ENCODE measurements at places on chromosomes 4 and X.
A peak's percentile ranks its signal among the peaks of the same experiment; 100 is the strongest.

DNA sequence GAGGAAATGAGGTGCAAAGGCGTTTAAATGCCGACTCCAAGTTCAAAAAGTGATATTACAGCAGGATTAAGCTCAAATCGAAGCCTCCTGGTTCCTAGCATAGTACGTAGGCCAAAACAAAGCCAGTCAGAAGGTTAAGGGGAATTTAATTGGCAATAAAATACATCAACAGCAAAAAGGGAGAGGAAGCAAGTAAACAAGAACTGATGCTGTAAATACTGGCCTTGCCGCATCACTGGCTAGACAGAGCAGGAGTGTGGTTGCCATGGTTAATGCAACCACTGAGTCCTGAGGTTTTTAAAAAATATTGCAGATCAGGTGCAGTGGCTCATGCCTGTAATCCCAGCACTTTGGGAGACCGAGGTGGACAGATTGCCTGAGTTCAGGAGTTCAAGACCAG is 63.2 kb upstream of the FBXW7 start:
- no peak for DNase-seq

GRCh38 chr4:912548-913279 is 19.4 kb downstream of the GAK start:
- no peak for DNase-seq

DNA sequence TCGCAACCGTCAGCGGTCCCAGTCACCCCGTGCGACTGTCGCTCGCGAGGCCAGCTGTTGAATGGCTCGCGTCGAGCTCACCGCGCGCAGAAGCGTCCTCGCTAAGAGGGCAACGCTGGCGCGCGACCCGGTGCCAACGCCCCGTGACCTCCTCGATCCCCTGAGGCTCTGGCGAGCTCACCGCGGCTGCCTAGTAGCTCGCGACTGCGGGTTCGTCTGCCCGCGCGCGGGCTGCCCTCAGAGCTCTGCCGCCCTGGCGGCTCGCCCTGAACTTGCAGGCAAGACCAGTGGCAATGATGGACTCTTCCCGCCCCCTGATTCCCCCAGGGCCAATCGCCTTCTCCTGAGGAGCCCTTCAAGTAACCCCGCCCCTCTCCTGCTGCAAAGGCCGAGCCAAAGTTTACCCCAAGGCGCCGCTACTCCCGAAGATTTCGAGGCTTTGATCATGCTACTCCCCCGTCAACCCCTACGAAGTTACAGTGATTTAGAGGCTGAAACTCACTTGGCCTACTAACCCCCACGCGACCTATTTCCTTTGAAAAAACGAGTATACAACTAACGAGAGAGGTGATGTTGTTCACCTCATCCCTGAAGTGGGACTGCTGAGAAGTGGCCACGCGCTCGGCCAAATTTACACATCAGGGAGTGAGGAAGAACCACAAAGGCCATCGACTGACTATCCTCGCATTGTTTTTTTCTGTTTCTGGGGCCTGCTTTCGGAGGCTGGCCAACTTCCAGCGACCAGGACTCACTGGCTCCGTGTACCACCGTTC is 37.5 kb downstream of the PGRMC1 start:
- DNase-seq, result peak; percentile 36

DNA sequence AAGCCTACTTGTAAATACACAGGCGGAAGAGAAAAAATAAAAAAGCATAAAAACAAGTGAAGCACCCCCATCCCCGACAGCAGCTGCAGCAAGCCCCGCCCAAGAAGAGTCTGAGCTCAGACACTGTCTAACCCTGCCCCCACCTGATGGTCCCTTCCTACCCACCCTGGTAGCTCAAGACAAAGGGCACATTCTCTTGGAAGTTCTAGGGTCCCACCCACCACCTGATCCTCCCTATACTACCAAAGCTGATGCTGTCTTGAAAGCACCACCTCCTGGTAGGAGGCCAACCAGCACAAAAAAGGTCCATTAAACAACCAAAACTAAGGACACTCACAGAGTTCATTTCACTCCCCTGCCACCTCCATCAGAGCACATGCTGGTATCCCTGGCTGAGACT is 308.2 kb downstream of the KLHL13 start:
- no peak for DNase-seq

DNA sequence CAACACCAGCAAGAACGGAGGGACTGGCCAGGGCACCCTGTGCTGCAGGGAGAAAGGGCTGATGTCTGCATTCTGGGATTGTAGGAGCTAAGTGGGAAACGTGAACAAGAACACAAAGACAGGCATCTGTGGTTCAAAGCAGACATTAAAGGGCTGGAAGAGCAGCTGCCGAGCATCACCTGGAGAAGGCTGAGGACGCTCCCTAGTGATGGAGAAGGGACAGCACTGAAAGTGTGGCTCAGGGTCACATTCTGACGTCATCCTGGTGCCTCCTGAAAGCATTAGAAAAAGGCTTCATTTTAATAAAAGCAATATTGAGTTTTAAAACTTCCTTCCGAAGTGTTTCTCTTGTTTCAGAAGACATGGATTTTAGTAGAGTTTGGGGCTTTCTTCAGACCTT is 62.3 kb downstream of the CLDN22 start:
- DNase-seq, result no peak

- DNase-seq, result no peak
These were observed 54.0 kb downstream of the ARX start for GRCh38 chrX:24961809-24962208.

DNA sequence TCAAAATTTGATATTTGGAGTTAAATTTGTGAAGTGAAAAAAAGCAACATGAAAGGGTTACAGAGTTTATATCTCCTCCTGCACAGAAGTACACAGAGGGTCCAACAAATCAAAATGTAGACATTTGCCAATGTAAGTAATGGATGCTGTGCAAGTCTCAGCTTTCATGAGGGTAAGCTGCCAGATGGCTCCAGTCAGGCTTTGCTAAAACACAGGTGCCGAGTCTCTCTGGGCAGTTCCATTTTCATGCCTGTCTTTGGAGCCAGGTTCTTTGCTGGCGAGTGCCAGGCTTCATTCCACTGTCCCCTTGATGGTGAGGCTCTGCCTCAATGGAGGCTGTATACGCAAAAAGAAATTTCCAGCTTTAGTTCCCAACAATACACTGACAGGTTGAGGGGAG is 27.9 kb downstream of the SLC4A4 start:
- DNase-seq, result no peak

DNA sequence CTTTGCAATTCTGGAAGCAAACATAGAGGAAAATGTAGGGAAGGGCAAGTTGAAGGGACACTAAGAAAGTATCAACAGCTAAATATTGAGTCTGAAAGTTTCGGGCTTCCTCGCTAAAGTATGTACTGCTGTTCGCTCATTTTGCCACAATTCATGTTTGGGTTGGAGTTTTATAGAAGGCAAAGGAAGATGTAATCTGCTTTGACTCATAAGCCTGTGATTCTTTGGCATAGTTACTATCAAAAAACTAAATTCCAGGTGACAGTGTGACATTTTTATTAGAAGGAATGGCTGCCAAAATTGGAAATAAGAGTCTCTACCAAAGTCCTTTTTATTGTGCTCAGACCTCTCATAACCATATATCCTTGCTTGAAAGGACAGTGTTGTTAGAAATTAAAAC is 336.7 kb upstream of the ADGRL3 start:
- DNase-seq, result no peak

- DNase-seq, result no peak
These were observed 141.9 kb downstream of the MAB21L2 start for GRCh38 chr4:150723727-150724411.

DNA sequence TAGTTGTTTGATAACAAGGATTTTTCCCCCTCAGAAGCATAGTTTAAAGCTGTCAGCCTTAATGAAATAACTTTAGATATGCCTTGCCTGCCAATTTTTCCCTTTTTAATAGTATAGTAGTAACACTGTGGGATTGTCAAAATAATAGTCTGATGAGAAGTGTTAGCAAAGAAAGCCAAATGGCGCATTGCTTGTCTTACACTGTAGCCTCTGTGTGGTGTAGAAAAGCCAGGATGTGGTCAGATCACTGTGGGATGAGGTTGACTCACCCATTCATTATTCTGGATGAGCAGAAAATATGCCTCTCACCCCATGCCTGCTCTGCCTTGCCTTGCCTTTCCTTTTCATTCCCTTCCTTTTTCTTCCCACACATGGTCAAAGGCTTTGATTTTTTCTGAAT is 257.8 kb upstream of the NRK start:
- no peak for DNase-seq

DNA sequence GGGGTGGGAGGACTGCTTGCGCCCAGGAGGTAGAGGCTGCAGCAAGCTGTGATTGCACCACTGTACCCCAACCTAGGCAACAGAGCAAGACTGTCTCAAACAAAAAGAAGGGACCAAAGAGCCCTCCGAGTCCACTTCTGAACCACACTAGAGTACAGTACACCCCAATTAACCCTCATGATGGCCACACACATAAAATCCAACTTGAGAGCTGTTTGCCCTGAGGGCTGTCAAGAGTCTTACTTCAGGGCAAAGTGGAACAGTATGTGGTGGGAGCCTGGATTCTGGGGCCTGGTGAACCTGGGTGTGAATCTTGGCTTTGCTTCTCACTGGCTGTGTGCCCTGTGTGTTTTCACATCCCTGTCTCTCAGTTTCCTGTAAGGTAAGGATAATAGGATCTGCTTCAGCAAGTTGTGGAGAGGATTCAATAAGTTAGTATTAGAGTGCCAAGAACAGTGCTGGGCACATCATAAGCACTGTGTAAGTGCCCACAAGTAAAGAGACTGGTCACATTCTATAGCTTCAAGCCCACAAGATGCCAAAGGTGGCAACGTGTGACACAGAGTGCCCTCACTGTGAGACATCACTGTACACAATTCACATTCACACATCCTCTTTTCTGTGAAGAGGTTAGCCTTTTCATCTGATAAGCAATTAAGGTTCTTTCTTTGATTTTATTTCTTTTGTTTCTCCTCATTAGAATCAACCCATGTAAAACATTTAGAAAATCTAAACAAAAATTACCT is 52.1 kb downstream of the LEF1 start:
- no peak for DNase-seq

DNA sequence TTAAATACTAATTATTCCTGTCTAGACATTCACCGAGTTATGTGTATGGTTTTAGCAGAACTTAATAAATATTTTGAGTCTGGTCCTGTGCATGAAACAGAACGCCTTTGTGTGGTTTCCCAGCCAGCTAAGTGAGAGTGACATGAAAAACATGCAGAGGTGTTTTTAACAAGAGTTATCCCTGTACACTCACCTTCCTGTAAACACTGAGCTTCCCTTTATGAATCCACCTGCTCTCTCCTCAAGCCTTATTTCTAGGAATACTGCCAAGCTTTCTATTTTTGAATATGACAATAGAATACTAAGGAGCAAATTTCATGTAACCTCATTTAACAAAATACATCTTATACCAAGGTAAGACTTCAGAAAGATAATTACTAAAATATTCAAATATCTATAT is 270.3 kb upstream of the CTSO start:
- no peak for DNase-seq

GRCh38 chr4:32909736-32910135 is 2189.6 kb downstream of the PCDH7 start:
- no peak for DNase-seq

GRCh38 chr4:30865691-30866090 is 145.5 kb downstream of the PCDH7 start:
- DNase-seq, result no peak

DNA sequence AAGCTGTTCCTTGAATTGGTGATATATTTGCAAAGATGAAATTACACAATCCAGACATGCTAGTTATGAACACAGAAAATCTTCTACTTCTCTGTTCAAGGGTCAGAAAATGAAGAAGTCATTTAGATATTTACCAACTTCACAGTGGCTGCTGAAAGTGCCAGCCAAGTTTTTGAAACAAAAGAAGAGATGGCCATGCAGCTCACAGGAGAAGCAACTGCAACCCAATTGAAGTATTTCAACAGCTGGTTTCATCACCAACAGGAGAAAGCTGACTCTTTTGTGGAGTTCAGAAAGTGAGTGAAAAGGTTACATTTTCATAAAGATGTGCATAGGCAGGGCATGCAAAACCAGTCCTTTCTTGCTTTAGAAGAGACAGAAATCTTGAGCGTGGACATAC is 70.1 kb upstream of the LSM6 start:
- DNase-seq, result no peak
